ENCODE measurements at places on chromosomes 4 and X. TPM values are rescaled to one million over a fixed set of nuclear protein-coding genes. Genes with fewer than 3 reads are reported as not detected.
A peak's percentile ranks its signal among the peaks of the same experiment; 100 is the strongest.

GRCh38 chr4:169791527-169792156 lies 33.9 kb upstream of the HPF1 start:
- peak; percentile 21 for ATAC-seq

- no peak for ATAC-seq
These were observed 13.3 kb downstream of the CXCR3 start for GRCh38 chrX:71604796-71605568.

The CLDN22 gene
- total RNA-seq = not detected

DNA sequence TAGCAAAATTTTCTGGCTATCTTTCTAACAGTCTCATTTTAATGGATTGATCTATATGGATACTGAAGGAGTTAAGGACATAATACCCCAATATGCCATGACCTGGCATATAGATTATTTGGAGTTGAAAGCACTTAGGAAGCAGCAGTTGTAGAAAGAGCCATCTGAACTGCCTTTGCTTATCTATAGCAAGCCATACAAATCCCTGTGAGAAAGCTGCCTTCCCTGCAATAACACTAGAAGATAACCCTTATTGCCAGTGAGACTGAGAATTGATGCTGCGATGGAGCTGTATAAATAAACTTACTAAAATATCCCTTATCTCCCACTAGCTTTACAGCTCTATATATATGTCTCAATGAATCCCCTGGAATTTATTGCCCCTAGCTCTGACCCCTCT lies 346.3 kb downstream of the TECRL start:
- ATAC-seq = no peak

DNA sequence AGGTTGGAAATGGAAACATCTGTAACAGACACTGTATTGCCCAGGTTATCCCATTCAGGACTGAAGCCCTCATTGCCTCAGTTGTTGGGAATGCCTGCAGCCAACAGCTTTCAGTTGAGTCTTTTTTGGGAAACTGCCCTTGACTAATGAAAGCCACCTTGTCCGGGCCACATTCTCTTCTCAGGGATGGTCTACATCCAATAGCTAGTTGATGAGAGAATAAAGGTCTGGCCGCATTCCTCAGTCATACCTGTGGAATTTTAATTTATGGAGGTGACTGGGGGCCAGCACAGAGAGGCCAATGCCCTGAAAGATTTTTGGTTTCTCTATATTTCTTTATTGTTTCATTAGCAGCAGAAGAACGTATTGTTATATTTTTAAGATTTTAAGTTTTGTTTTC lies 147.6 kb upstream of the MSX1 start:
- ATAC-seq = no peak

- ATAC-seq = no peak
These were observed 4.3 kb downstream of the FGFBP1 start for GRCh38 chr4:15934259-15934658.

The PCDH18 gene
- total RNA-seq = not detected

GRCh38 chrX:150182161-150182560 lies 181.0 kb upstream of the MAMLD1 start:
- no peak for ATAC-seq

DNA sequence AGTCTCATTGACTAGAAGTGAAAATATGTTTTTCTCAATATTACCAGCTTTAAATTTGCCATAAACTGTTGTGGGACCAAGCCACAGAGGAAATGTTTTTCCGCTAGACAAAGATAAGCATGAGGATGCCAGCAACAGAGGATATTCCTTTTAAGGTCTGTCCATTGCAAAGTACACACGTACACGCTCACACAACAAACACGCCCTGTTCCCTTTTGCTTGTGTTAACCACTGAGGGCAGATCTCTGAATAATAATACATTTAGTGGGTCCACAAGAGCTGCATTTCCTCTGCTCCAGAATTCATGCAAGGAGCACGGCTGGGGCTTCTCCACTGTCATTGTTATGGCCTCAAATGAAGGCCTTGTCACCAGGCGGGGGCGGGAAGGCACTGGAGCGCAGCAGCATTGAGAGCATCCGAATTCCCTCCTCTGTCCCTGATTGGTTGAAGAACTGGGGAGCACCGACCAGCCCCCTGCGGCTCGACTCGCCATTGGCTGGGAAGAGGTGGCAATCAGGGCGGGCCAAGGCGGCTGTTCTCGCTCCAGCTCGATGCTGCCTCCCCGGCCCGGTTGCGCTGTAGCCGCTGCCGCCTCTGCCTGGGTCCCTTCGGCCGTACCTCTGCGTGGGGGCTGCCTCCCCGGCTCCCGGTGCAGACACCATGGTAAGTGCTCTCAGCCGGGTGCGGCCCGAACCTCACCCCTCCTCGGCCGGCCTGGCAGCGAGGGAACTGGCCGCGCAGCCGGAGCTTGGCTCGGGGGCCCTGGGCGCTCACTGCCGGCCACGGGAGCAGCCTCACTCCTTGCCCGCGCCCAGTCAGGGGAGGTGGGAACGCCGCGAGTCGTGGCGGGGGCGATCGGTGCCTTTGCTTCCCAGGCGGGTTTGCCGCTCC lies at the start of gene GUCY1B1:
Gene GUCY1B1, plus strand, starts transcription at position 541 of the 891 bp plus-strand sequence. Its CDS starts 120 bp downstream, at position 661.
- ATAC-seq = peak; percentile 95

DNA sequence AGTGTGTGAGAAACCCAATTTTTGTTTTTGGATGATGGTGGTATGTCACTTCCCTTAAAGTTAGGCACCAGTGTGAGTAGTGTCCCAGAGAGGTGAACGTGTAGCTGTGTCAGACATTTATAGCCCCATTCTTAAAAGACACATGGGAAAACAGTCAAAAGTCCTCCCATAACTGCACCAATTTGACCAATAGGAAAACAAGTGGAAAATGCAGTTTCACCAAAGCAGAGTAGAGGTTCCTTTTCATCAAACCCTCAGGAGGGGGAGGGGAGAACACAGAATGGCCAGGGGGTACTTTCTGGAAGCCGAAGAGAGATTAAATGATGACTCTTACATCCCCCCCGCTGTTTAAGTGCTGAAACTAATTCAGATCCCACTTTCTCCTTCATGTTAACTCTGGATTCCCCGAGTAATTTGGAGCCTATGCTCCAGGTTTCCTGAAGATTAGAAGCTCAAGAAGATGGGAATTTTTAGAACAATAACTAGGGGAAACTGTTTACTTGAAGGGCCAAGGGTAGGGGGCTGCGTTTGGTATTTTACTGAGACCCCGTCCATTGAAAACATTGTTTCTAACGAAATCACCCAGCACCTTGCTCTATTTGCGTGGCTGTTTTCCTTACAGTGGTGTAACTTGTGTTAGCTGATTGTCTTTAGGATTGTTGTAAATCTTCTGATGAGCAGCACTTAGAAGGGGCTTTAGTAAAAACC lies 2.1 kb upstream of the LEF1 start:
- ATAC-seq = no peak

DNA sequence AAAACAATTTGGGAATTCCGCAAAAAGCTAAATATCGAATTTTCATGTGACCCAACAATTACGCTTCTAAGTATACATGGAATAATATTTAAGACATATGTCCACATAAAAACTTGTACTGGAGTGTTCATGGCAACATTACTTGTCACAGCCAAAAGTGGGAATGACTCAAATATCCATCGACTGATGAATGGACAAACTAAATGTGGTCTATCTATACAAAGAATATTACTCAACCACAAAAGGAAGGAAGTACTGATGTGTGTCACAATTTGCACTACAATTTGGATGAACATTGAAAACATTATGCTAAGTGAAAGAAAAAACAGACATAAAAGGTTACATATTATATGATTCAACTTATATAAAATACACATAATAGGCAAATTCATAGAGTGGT lies 71.9 kb downstream of the AFF2 start:
- no peak for ATAC-seq

GRCh38 chr4:15002659-15003400 lies 549 bp downstream of the CPEB2 start:
- ATAC-seq = peak; percentile 38

The UCHL1 gene
- 1.0 TPM for total RNA-seq

The SERTM2 gene
- total RNA-seq = not detected

GRCh38 chrX:5870238-5870637 lies 358.4 kb downstream of the NLGN4X start:
- no peak for ATAC-seq

DNA sequence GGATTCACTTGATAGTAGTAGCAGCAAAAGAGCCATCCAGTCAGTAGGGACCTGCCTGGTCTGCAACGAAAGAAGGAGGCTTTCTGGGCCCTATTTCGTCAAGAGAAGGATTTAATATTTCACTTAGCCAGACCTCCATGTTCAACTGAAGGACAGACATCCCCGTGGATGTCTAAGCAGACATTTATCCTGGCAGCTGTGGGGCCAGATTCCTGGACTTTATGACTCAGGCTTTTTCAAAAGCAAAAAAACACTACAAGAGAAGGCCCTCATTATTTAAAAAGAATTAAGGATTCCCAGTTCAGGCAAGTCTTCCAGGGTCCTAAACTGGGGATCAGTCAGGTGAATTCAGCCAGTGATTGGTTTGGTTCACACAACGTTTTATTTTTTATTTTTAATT lies 88.5 kb upstream of the TSPAN5 start:
- ATAC-seq = no peak

The SSX1 gene
- total RNA-seq = not detected

The UGT2B11 gene
- not detected for total RNA-seq

The TRMT10A gene
- 10.5 TPM for total RNA-seq

DNA sequence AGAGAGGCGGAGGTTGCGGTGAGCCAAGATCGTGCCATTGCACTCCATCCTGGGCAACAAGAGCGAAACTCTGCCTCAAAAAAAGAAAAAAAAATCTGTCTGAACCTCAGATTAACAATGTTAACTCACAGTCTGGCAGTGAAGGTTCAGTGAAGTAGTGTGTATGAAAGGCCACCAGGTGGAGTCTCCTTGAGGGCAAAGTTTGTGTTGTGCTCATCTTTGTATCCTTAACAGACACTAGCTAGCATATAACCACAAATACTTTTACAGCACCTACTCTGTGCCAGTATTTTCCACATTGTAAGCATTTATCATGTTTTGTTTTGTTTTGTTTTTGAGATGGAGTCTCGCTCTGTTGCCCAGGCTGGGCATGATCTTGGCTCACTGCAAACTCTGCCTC lies 46.0 kb upstream of the MGST2 start:
- ATAC-seq = no peak

GRCh38 chr4:98638661-98639060 lies 19.8 kb downstream of the TSPAN5 start:
- ATAC-seq = no peak

GRCh38 chrX:94545722-94546121 lies 871.7 kb downstream of the FAM133A start:
- ATAC-seq = no peak

The ACE2 gene
- total RNA-seq = 0.16 TPM

DNA sequence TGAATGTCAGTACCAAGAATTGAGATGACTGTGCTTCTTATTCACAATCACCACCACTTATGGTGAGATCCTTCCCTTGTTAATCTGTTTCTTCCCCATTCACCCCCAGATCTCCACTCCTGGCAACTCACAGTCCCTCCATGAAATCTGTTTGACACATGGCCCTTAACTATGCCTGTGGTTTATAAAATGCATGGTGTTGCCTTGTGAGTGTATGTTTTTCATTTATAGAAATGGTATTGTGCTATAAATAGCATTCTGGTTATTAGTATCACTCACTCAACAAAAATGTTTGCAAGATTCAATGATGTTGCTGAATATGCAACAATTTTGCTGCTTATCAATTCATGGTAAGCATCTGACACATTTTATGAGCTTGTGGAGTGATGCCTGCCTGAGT lies 131.0 kb downstream of the PRKX start:
- no peak for ATAC-seq

The UBE2K gene
- total RNA-seq = 52.5 TPM

- no peak for ATAC-seq
These were observed 500.1 kb upstream of the FAM47C start for GRCh38 chrX:36508042-36508441.

The KCNE5 gene
- 0.71 TPM for total RNA-seq

DNA sequence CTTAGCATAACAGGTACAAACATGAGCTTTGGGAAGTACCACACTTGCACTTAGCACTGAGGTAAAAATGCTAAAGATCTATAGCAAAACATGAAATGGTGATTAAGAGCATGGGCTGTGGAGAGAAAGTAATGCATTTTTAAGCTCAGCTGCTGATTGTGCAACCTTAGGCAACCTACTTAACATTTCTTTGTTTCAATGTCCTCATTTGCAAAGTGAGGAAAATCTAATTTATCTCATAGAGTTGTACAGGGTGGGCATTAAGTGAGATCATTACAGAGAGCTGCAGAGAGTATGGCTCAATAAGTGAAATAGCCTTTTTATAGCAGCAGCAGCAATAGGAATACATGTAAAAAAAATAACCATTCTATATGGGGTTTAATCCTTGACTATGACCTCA lies 87.0 kb downstream of the PAK3 start:
- no peak for ATAC-seq

The CHRDL1 gene
- not detected for total RNA-seq

DNA sequence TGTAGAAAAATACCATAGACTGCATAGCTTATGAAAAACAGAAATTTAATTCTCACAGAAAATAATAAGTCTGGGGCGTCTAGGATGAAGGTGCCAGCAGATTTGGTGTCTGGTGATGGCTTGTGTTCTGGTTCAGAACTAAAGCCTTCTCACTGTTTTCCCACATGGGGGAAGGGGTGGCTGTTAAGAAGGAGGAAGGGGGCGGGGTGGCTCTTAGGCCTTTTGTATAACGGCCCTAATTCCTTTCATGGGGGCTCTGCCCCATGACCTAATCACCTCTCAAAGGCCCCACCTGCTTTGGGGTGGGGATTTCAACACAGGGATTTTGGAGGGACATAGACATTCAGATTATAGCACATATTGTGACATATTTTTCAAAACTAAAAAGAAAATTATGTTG lies 173.2 kb upstream of the TECRL start:
- no peak for ATAC-seq

GRCh38 chr4:185800266-185800945 lies 11.6 kb downstream of the SORBS2 start:
- ATAC-seq = no peak

GRCh38 chr4:59987289-59987688 lies 1212.8 kb upstream of the ADGRL3 start:
- ATAC-seq = no peak

- ATAC-seq = peak; percentile 51
These were observed 162.1 kb downstream of the SMIM20 start for GRCh38 chr4:26076000-26076587.

The QRFPR gene
- total RNA-seq = not detected

All from activated T-helper 17 cell treated with anti-CD3 and anti-CD28 coated beads, Interleukin-2, amount 50 U/mL, for 72 hours (primary cell).